ENCODE measurements at places on chromosomes 6 and 20.

DNA sequence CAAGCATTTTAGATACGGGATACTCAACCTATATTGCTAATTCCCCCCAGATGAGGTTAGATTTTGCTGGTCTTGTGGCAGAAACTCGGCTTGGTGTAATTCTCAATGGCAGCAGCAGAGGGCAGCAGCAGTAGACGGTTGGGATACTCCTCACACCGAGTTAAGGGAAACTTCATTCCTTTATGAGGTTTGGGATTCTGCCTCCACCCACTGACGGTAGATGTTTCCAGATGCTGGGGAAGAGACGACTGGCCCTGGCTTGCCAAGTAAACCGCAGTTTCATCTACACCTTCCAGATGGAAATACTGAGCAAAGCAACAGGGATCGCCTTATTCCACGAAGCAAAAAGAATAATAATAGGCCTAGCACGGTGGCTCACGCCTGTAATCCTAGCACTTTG lies 8.2 kb upstream of the TBC1D7 start:
- DNase-seq, result no peak

- no peak for DNase-seq
Observed at GRCh38 chr6:149441740-149442139, 41.7 kb downstream of the SUMO4 start.

DNA sequence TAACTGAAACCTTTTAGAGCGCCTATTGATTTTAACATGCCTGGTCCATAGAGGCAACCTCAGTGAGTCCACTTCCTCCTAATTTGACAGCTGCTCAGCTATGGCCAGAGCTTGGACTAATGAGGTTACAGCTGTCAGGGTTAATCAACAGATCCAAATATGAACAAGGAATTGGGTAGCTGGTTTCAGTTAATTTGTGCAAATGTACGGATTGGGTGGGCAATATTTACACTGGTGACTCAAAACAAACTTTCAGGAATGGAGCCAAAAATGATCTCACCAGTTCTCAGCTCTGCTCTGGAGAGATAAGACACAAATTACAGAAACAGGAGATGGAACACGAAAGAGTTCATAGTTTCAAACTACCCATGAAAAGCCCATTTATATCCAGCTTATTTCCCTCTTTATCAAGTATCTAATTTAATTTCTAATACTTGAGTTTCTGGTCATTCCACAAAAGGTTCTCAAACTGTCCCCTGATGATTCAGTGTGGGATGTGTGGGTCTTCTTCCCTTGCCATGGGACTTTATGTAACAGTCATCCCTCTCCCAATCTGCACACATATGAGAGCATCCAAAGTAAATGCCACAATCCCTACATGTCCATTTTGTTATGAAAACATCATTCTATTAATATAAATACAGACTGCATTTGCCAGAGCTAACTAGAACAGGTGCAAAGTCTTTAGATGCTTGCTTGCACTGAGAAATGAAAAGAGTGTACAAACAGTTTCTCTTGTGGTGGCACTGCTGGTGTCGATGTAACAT lies 149.9 kb downstream of the RPS12 start:
- no peak for DNase-seq

- DNase-seq, result no peak
Observed at GRCh38 chr20:45111799-45112471, 3.0 kb downstream of the WFDC5 start.

DNA sequence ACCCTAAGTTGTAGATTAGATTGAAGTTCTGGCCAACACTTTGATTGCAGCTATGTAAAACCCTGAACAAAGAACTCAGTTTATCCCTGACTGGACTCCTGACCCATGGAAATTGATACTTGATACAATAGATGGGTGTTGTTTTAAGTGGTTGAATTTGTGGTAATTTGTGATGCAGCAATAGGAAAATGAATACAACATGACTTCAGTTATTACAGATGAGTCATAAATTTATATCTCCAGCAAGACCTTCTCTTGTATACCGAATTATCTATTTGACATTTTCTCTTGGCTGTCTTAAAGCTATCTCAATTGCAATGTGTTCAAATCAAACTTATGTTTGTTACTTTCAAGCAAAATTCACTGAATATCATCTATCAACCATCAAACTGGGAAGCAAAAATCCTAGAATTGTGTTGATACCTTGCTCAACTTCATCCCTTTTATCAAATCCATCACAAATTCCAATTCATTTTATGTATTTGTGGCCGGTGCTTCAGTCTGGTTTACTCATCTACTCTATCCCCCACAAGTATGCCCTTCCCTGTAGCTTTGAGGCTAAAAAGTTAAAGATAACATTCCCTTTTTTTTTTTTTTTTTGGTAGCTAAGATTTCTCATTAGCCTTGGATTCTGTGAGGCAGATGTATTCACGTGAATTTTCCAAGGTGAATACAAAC lies 129.4 kb upstream of the CENPW start:
- DNase-seq, result no peak

- no peak for DNase-seq
Observed at GRCh38 chr20:409697-410559, 1.8 kb downstream of the RBCK1 start.

DNA sequence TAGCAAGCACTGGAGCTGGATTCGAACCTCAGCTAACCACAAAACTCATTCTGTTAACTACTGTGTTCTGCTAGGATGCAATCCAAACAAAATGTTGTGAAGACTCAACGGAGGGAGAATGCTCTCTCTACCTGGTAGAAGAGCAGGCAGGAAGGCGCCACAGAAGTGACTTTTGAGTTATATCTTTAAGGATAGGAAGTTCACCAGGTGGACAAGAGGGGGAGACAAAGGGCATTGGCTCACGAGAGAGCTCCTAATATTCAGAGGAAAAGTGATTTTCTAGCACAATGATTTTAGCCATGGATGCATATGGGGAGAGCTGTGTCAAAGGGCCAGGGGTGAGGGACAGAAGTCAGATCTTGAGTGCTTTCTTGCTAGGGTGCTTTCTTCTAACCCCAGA lies 108.4 kb upstream of the MAFB start:
- no peak for DNase-seq

- DNase-seq, result no peak
Observed at GRCh38 chr6:129691043-129691640, 18.8 kb downstream of the ARHGAP18 start.
